Activated naive CD4-positive, alpha-beta T cell treated with anti-CD3 and anti-CD28 coated beads for 36 hours (primary cell): ENCODE measurements at places on chromosomes 7 and 10. TPM values are rescaled to one million over a fixed set of nuclear protein-coding genes. Genes with fewer than 3 reads are reported as not detected.

Gene MEOX2
- total RNA-seq: not detected

Gene LSM5
- 132 TPM for total RNA-seq

Gene DEPP1
- total RNA-seq: 2.4 TPM

Gene TSPAN13
- total RNA-seq: 0.35 TPM

Gene SORBS1
- 0.77 TPM for total RNA-seq

Gene ATOH7
- not detected for total RNA-seq

Gene WEE2
- not detected for total RNA-seq

Gene ETV1
- total RNA-seq: not detected

Gene SEC61A2
- 20.0 TPM for total RNA-seq

Gene GLI3
- total RNA-seq: 0.24 TPM

Gene PROSER2
- total RNA-seq: 0.83 TPM

Gene CAV1
- 0.35 TPM for total RNA-seq

Gene NPFFR1
- not detected for total RNA-seq

Gene GRM3
- not detected for total RNA-seq

Gene FAM24B
- total RNA-seq: 8.0 TPM

Gene ARHGEF35
- 7.6 TPM for total RNA-seq

Gene DENND10
- 16.9 TPM for total RNA-seq

Gene BHLHA15
- 0.41 TPM for total RNA-seq

Gene ALKBH4
- total RNA-seq: 5.7 TPM

Gene PCDH15
- total RNA-seq: not detected

Gene GPR26
- total RNA-seq: not detected

Gene DOCK4
- 0.62 TPM for total RNA-seq

Gene CFAP58
- total RNA-seq: 0.86 TPM

Gene SDK1
- total RNA-seq: 1.3 TPM

Gene SPDYE11
- total RNA-seq: not detected

Gene PKD2L1
- not detected for total RNA-seq

Gene C10orf62
- not detected for total RNA-seq

Gene FKBP14
- 4.7 TPM for total RNA-seq

Gene FKBP6
- not detected for total RNA-seq

Gene ASZ1
- total RNA-seq: not detected

Gene AKR1D1
- not detected for total RNA-seq

Gene AFAP1L2
- total RNA-seq: 0.98 TPM

Gene HABP2
- total RNA-seq: not detected

Gene TCAF2
- total RNA-seq: 29.2 TPM

Gene CUBN
- total RNA-seq: 0.41 TPM

Gene SPACDR
- 2.6 TPM for total RNA-seq

Gene ORC5
- 21.2 TPM for total RNA-seq

Gene GIMAP4
- total RNA-seq: 180 TPM

Gene PTPRZ1
- not detected for total RNA-seq

Gene AZGP1
- total RNA-seq: not detected

Gene DOCK1
- 0.49 TPM for total RNA-seq

Gene PAPSS2
- total RNA-seq: 0.38 TPM

Gene ADGRA1
- not detected for total RNA-seq

Gene PRLHR
- total RNA-seq: not detected

Gene FXYD4
- not detected for total RNA-seq

Gene HOGA1
- total RNA-seq: not detected

Gene ANXA8L1
- total RNA-seq: not detected

Gene WDR86
- total RNA-seq: not detected

Gene TYSND1
- total RNA-seq: 13.0 TPM
